ENCODE measurements at places on chromosomes 7 and 10.

GRCh38 chr7:45663965-45664633, 89.9 kb downstream of the ADCY1 start:
- DNase-seq = no peak

DNA sequence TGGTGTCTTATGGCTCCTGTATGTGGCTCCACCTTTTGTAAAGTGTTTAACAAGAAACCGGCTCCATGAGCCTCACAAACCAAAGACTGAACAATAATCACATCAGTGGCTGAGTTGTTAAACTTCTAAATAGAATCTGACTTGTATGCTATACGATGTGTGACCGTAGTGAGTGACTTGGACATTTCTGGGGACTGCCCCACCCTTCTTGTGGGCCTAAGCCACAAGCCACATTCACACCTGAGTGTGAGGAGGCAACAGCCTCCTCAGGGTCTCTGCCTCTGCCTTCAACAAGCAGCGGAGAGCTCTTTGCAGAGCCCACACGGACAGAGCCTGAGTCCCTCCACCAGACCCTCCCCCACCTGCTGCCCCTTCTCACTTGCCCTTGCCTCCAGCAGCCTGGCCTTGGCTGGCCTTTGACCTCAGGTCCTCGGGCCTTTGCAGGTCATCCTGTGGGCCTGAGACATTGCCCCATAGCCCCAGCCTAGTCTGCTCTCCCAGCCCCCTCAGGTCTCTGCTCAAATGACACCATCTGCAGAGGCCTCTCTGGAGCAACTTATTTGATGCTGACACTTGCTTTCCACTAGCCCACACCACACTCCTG, 156.8 kb upstream of the TNS3 start:
- DNase-seq = no peak

- DNase-seq = no peak
Observed at GRCh38 chr7:140618306-140618705, 22.3 kb downstream of the DENND2A start.

DNA sequence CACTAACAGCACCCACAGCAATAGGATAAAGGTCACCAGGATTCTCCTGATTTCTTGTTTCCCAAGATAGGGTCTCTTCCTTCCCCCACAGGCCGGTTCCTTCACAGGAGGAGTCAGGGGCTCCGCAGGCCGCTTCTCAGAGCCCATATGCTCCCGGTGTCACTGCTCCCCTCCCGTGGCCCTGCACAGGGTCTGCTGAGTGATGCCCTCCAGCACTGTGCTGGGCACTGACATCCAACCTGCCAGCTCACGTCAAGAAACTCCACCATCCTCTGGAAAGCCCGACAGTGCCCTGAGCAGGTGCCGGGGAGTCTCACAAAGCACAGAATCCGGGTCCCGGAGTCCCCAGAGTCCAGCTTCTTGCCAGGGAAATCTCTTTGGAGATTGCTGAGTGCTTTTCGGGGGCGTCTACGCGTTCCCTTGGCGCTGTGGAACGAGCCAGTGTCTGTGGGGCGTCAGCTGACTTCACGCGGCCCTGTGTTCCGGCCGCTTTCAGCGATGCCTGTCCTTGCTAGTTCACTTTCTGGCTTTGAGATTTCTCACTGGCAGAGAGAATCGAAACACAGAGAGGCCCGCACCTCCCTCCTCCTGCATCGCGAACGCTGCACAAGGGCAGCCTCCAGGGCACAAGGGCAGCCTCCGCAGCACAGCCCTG, 567.5 kb downstream of the DNAJB6 start:
- no peak for DNase-seq

- no peak for DNase-seq
Observed at GRCh38 chr7:71308096-71308495, 176.2 kb downstream of the GALNT17 start.

DNA sequence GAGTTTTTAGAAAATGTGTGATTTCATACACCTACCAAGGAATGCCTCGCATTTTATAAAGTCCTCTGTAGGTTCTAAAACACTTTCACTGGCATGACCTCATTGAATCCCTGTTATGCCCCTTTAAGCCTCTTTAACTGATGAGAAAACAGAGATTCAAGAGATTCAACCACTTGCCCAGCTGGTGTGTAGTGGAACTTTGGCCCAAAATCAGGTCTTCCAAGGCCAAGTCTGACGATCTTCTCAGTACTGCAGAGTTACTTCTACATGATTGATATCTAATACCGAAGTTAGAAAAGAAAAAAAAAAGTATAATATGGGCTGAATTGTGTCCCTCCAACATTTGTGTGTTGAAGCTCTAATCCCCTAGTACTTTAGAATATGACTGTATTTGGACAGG, 202.0 kb downstream of the WDR11 start:
- no peak for DNase-seq

DNA sequence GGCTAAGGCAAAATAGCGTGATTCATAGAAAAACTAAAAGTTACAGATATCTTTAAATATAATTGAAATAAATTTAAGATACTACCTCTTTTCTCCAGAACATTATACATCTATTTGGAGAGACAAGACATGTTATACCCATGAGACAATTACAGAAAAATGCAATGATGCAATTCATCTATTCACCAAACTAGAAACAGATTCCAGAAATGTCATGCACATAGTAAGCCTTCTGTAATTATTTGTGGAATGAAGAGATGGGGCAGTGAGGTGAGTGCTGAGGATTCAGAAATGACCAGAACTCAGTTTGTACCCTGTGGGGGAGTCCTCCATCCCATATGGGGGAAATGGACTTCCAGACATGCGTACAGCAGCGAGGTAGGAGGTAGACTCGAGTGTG, 99.4 kb downstream of the MKX start:
- no peak for DNase-seq

DNA sequence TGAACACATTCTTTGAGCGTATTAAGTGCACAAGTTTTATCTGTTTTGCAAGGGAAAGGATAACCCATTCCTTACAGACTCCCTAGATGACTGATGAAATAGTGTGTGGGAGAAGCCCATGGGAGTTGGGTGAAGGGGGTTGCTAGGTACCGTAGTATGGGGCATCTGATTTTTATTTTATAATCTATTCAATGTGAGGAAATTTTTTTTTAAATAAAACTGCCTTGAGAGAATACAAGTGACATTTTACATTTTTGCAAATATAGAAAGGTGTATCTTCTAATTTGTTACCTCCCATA, 1.4 kb downstream of the BTAF1 start:
- no peak for DNase-seq

GRCh38 chr7:44472843-44473242, 17.6 kb downstream of the NUDCD3 start:
- no peak for DNase-seq

- DNase-seq = no peak
Observed at GRCh38 chr7:7790041-7790741, 71.8 kb upstream of the RPA3 start.

- no peak for DNase-seq
Observed at GRCh38 chr7:118855290-118855689, 630.8 kb downstream of the ANKRD7 start.

GRCh38 chr10:70846795-70847194, 31.0 kb downstream of the SGPL1 start:
- DNase-seq = no peak

DNA sequence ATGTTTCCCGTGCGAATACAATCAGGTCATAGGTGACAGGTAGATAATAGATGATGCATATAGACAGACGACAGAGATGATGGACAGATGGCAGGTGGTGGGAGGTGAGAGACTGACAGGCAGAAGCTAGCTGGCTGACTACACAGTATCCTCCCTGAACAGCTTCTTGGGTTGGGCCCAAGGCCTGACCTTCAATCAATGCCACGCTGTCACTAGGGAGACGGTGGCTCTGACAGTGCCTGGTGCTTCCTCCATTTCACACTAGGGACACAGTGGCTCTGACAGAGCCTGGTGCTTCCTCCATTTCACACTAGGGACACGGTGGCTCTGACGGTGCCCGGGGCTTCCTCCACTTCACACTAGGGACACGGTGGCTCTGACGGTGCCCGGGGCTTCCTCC, 200.1 kb downstream of the DIP2C start:
- DNase-seq = no peak

GRCh38 chr7:32948202-32948601, 9.0 kb upstream of the FKBP9 start:
- no peak for DNase-seq

DNA sequence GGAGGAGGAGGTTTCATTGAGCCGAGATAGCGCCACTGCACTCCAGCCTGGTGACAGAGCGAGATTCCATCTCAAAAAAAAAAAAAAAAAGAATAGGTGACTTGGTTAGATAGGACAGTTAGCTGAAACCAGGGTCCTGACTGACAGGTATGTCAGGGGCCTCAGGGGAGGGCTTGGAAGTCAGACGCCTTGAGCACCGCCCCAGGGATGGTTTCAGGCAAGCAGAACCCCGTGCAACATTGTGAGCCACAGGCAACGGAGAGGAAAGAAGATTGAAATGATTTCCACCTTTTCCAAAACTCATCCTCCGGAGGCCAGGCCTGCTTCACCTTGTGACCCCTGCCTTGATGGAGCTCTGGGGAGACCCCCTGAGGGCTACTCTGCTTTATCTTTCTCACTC, 8.6 kb downstream of the UCMA start:
- no peak for DNase-seq

GRCh38 chr10:75441196-75441595, 9.8 kb downstream of the LRMDA start:
- no peak for DNase-seq

- DNase-seq = no peak
Observed at GRCh38 chr7:50706469-50706937, 76.2 kb downstream of the GRB10 start.

DNA sequence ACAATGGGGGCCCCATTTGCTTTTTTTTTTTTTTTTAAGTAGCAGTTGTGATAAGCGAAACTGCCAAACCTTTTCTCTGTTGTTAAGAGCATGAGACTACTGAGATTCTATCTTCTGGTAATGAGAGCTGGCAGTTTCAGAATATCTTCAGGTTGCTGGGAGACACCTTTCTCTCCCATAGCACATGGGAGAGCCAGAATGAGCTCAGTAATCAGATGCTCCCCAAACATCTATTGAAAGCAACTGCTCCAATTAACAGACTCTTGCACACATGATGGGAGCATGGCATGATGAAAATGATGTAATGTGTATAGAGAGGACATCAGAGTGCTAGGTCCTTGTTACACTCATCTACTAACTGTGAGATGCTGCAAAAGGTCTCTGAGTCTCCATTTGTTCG, 18.8 kb downstream of the MYO3A start:
- no peak for DNase-seq

DNA sequence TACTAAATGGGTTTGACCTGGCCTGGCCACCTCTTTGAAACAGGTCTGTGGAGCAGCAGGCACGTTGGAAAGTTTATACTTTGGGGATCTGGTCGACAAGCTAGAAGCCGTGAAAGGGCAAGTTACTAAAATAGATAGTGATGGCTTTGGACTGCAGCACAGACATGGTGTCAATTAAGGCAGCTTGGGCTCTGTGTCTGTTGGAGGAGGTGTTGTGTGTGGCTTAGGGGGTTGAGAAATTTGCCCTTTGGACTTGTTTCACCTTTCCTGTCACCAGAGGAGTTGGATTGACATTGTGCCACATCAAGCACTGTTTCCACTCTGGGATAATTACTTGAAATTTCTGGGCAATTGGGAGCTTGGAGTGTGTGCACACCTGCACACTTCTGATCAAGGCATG, 251.8 kb upstream of the MKI67 start:
- DNase-seq = no peak

DNA sequence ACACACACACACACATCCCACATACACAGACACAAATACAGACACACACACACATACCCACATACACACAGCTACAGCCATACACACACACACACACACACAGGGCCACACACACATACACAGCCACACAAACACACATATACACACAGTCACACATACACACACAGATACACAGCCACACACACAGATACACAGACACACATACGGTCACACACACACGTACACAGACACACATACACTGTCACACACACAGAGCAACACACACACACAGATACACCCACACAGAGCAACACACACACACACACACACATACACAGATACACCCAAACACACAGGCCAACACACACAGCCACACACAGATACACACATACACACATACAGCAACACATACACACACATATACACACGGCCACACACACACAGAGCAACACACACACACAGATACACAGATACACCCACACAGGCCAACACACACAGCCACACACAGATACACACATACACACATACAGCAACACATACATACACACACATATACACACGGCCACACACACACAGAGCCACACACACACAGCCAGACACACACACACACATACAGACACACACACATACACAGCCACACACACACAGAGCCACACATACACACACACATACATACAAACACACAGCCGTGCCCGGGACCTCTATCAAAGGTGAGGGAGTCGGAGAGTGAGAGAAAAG, 22.3 kb downstream of the KCP start:
- DNase-seq = no peak

GRCh38 chr10:121667948-121668313, 69.7 kb upstream of the FGFR2 start:
- no peak for DNase-seq

DNA sequence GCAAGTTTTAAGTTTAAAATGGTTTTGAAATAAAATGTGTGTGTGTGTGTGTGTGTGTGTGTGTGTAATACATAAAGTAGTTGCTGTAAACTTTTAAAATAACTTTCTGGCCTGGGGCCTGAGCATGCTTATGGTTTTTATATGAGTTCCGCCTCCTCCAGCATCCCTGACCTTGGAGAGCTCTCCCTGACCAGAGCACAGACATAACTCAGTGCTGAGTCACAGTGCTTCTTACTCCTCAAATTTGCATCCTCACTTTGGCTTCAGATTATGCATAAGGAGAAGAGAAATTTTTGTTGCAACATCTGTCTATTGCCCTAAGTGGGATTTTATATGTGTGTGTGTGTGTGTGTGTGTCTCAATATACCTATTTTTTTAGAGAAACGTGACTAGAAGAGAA, 200.8 kb downstream of the ELMO1 start:
- no peak for DNase-seq

- DNase-seq = no peak
Observed at GRCh38 chr7:135190703-135191102, 20.2 kb upstream of the CYREN start.

DNA sequence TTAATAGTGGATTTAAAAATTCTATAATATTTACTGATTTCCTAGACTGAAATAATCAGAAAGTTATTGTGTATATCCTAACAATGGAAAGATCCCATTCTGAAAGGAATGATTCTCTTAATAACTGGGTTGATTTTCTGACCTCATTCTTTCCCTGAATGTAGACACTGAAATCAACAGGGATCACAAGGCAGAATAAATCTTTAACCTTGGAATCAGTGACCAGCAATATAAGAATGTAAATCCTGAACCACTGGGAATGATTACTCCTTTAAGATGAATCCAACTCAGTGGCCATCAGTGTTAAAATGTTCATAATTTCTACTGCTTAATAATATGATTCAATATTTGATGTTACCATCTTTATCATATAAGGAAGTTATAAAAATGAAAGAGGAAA, 47.6 kb downstream of the ANKRD26 start:
- no peak for DNase-seq

GRCh38 chr7:97017192-97018125, 7.2 kb downstream of the DLX5 start:
- no peak for DNase-seq
